CD4-positive, alpha-beta T cell treated with Interferon gamma for 1 hour (primary cell): ENCODE measurements at places on chromosomes 3 and 15.
A peak's percentile ranks its signal among the peaks of the same experiment; 100 is the strongest.

GRCh38 chr15:74470631-74471395, 9.9 kb upstream of the UBL7 start:
- no peak for DNase-seq

- no peak for DNase-seq
Observed at GRCh38 chr3:160792540-160792939, 36.5 kb downstream of the PPM1L start.

DNA sequence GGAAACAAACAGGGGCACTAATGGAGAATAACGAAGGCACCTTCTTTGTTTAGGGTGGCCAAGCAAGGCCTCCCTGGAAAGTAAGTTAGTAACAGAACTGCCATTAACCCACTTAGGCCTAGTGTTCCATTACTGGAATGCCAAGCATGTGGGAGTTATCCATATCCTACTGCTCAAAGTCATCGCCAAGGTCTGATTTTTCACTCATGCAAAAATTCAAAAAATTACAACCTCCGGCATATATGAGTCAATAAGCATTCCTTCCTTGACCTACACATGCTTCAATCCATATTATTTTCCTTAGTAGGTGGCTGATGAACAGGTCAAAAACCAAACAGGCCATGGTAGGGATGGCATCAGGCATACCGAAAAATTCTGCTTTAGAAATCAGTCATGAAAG, 1097.2 kb downstream of the FHIT start:
- no peak for DNase-seq

- peak; percentile 20 for DNase-seq
Observed at GRCh38 chr3:72665701-72666446, 182.4 kb downstream of the SHQ1 start.

DNA sequence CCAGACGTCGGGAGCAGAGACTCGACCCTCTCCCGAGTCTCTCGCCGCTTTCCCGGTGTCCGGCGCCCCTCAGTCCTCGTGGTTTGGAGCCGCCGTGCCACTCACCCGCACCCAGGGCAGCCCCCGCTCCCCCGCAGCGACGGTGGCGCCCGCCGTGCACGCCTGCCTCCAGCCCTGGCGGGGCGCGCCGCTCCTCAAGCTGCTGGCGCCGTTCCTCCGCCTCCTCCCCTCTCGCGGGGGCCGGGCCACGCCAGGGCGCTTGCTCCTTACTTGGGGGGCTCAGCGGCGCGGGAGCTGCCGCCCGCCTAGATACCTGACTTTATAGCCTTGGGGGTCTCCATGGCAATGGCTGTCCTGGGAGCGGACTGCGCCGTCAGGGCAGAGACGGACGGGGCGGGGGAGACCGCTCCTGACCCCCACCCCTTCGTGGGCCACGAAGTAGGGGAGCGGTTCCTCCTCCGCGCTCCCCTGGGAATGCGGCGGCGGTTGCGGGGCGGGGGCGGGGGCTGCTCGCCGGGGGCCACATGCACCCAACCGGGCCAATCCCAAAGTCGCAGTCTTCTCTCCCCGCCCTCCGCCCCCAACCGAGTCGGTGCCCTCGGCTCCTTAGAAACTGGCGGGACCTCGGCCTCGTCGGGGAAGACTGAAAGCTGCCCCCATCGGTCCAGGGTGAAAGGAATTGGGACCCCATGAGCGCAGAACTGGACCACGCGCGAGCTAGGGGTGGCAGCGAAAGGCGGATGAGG, at the start of gene ANKRD63:
Gene ANKRD63, minus strand, starts transcription at position 196 of the 746 bp plus-strand sequence. CDS start 478 bp downstream, outside the sequence.
- peak; percentile 25 for DNase-seq

GRCh38 chr3:153293265-153293664, 131.2 kb downstream of the RAP2B start:
- DNase-seq: no peak
